Epithelial cell of proximal tubule (primary cell): ENCODE measurements at places on chromosomes 12 and 14. TPM values are rescaled to one million over a fixed set of nuclear protein-coding genes. Genes with fewer than 3 reads are reported as not detected.

The KRT85 gene
- not detected in 2 replicates for total RNA-seq

The CCDC196 gene
- total RNA-seq = not detected in 2 replicates

The SIRT4 gene
- 0.35 and 1.2 TPM in 2 replicates for total RNA-seq

The OVCH1 gene
- total RNA-seq = not detected in 2 replicates
